Endothelial cell (in vitro differentiated cells): ENCODE measurements at places on chromosomes 16 and 17.

- peaks cover 3% of the 10 kb centered on the region for H3K27me3 ChIP-seq
- no peaks in the 10 kb centered on the region for H3K36me3 ChIP-seq
- no peak overlapping the region for H3K27ac ChIP-seq
- no peak overlapping the region for H3K4me3 ChIP-seq
- no peaks in the 10 kb centered on the region for H3K4me1 ChIP-seq
- DNase-seq, result no peak
Observed at GRCh38 chr17:66951605-66951953, 12.9 kb upstream of the CACNG4 start.

DNA sequence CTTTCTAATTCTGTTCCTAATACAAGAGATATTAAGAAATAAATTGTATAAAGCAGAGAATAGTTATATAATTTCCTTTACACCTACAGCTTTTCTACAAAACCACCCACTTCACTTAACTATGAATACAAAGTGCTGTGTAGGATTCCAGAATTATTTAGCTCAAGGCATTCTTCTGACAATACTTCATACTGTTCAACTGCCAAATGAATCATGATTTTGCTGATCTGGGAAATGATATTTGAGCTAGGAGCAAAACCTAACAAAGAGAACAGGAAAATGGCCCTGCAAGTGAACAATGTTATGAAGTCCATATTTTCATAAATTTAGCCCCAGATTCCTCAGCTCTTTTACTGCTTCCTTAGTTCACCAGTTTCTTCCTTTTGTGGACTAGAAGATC, 12.9 kb downstream of the BBS2 start:
- no peak for DNase-seq
- H3K4me1 ChIP-seq, result no peaks in the 10 kb centered on the region
- no peak overlapping the region for H3K27ac ChIP-seq
- no peaks in the 10 kb centered on the region for H3K27me3 ChIP-seq
- H3K4me3 ChIP-seq, result no peak overlapping the region

DNA sequence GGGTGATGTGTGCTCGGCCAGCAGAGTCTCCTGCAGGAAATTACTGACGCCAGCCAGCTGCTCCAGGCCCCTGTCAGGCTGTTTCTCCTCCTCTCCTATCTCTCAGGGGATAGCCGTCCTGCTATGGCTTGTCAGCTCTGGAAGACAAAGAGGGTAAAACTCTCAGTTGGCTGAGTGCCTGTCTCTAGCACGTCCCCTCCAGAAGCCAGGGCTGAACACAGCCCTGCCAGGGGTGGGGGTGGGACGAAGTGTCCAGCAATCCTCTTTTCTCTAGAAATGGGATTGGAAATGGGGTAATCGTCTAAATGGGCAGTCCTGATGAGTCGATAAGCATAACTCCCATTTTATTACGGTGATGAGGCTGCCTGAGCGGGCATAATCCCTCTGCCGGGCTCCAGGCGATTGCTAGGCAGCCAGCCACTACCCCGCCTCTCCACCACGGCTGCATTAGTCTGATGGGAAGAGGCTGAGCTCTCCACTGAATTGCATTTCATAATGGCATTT, 89.1 kb upstream of the GNAO1 start:
- no peaks in the 10 kb centered on the region for H3K27me3 ChIP-seq
- no peak for DNase-seq
- H3K4me3 ChIP-seq, result no peak overlapping the region
- H3K4me1 ChIP-seq, result no peaks in the 10 kb centered on the region

GRCh38 chr17:3659541-3660111, 8.8 kb downstream of the TAX1BP3 start:
- no peak for DNase-seq
- peaks cover 11% of the 10 kb centered on the region for H3K36me3 ChIP-seq
- no peak overlapping the region for H3K27ac ChIP-seq
- no peak overlapping the region for H3K4me3 ChIP-seq

DNA sequence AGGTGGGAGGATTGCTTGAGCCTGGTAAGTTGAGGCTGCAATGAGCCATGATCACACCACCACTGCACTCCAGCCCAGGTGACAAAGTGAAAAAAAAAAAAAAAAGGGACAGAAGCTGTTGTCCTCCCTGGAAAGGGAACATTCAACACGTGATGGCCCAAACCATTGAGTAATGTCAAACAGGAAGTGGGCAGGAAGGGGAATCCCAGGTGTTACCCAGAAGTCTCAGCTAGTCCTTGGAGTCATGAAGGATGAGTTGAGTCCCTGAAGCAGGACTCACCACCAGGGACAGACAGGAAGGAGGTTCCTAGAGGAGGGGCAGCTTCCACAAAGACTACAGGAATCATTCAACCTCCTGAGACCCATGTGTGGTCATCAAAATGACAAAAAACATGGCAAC, 19.8 kb upstream of the CMIP start:
- no peak overlapping the region for H3K27ac ChIP-seq
- no peaks in the 10 kb centered on the region for H3K4me1 ChIP-seq
- no peak overlapping the region for H3K4me3 ChIP-seq
- H3K27me3 ChIP-seq, result peaks cover 5% of the 10 kb centered on the region
- no peak for DNase-seq

DNA sequence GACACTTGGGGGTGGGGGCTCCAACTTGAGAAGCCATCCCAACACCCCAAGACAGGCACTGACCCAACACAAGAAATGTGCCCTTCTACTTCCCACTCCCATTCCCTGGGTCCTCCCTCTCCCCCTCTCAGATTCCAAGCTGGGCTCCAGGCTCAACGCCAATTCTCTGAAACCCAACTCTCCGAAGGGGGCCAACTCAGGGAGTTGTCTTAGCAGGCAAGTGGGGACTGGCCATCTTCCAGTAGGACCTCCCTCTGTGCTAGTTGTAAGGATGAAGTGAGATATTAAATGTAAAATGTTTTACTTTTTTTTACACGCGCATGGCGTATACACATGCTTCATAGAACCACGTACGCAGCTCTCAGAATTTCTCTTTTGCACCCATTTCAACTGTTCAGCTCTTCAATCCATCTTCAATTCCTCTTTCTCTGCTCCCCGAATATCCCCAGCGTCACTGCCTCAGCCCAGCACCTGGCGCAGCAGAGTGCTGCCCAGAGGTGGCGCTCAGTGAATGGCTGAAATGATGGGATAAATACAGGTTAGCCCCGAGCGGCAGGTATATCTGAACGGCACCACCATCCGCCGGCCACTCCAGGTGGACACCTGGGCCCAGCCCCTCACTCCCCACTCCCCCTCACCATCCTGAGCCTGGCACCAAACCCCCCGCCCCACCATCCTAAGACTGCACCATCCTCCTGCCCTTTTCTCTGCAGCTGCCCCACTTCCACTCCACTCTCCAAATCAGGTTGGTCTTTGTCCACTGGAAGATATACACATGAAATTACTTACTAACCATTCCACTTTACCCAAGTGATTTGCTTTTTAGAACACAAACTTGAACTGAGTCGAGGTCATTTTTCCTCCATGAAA, 43.9 kb upstream of the TNRC6C start:
- DNase-seq, result no peak
- H3K4me1 ChIP-seq, result peaks cover 10% of the 10 kb centered on the region
- no peak overlapping the region for H3K27ac ChIP-seq
- H3K4me3 ChIP-seq, result no peak overlapping the region

DNA sequence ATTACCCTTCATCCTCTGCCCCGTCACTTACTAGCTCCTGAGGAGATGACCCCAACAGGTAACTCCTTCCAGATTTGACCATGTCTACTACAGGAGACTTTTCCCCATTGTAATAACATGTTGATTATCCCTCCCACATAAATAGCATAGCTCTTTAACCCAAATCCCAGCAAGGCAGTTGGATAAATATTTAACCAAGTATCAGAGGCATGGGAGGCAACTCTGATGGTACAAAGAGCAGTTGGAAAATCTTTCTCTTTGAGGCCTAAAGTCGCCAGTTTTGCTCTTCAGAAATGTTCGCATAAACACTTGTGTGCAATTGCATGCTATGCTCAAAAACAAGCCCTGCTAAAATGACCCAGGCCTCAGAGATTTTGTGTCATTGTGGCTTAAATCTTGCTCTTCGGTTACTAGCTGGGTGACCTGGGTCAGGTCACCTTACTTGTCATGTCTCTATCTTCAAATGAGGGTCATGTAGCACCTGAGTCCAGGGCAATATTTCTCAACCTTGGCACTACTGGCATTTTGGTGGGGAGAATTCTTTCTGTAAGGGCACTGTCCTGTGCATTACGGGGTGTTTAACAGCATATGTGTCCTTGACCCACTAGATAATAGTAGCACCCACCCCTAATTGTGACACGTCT, 48.8 kb downstream of the HSD17B2 start:
- no peak overlapping the region for H3K27ac ChIP-seq
- no peak for DNase-seq
- no peaks in the 10 kb centered on the region for H3K27me3 ChIP-seq
- no peaks in the 10 kb centered on the region for H3K36me3 ChIP-seq
- no peak overlapping the region for H3K4me3 ChIP-seq
- H3K4me1 ChIP-seq, result no peaks in the 10 kb centered on the region

- peak overlapping the region; percentile 18 for H3K27ac ChIP-seq
- peaks cover 11% of the 10 kb centered on the region for H3K36me3 ChIP-seq
- no peak for DNase-seq
- H3K4me1 ChIP-seq, result peaks cover 30% of the 10 kb centered on the region
- H3K27me3 ChIP-seq, result peaks cover 23% of the 10 kb centered on the region
Observed at GRCh38 chr17:79796444-79796762, 474 bp downstream of the CBX8 start.

GRCh38 chr16:69165584-69165983, 21.4 kb upstream of the SNTB2 start:
- no peak for DNase-seq
- no peak overlapping the region for H3K27ac ChIP-seq
- no peak overlapping the region for H3K4me3 ChIP-seq
- H3K36me3 ChIP-seq, result peaks cover 31% of the 10 kb centered on the region
- H3K4me1 ChIP-seq, result no peaks in the 10 kb centered on the region

- H3K27ac ChIP-seq, result no peak overlapping the region
- H3K4me1 ChIP-seq, result peaks cover 28% of the 10 kb centered on the region
- peaks cover 4% of the 10 kb centered on the region for H3K36me3 ChIP-seq
- H3K27me3 ChIP-seq, result peaks cover 3% of the 10 kb centered on the region
Observed at GRCh38 chr16:17171250-17172143, 299.3 kb downstream of the XYLT1 start.

DNA sequence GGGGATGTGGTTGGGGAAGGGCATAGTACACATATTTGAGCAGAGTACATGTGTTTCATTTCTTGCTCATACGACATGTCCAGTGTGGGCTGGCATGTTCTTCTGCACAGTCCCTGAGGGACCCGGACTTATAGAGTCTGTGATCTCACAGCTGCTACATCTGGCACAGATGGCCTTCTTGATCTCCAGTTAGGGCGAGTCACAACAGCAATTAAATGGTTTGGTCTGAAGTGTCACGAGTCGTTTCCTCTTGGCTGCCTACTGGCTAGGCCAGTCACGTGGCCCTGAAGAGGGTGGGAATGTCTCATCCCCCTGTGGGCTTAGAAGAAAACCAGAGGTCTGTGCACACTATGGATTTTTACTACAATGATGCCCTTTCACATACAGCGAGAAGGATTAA, 443.6 kb downstream of the WWOX start:
- DNase-seq, result no peak
- H3K27ac ChIP-seq, result no peak overlapping the region
- H3K27me3 ChIP-seq, result no peaks in the 10 kb centered on the region
- no peak overlapping the region for H3K4me3 ChIP-seq

GRCh38 chr16:61945511-61945910, 90.7 kb downstream of the CDH8 start:
- H3K27ac ChIP-seq, result no peak overlapping the region
- no peaks in the 10 kb centered on the region for H3K27me3 ChIP-seq
- H3K36me3 ChIP-seq, result no peaks in the 10 kb centered on the region
- no peak overlapping the region for H3K4me3 ChIP-seq

- DNase-seq, result no peak
- no peak overlapping the region for H3K27ac ChIP-seq
- H3K27me3 ChIP-seq, result no peaks in the 10 kb centered on the region
- no peaks in the 10 kb centered on the region for H3K4me1 ChIP-seq
- no peaks in the 10 kb centered on the region for H3K36me3 ChIP-seq
- H3K4me3 ChIP-seq, result no peak overlapping the region
Observed at GRCh38 chr17:60832151-60832585, 154.5 kb downstream of the BCAS3 start.

- no peak for DNase-seq
- no peak overlapping the region for H3K27ac ChIP-seq
- H3K36me3 ChIP-seq, result no peaks in the 10 kb centered on the region
- H3K27me3 ChIP-seq, result peaks cover 8% of the 10 kb centered on the region
- no peak overlapping the region for H3K4me3 ChIP-seq
Observed at GRCh38 chr17:77778636-77779489, 179.6 kb upstream of the TNRC6C start.

GRCh38 chr16:3364774-3365427, 9.2 kb downstream of the OR2C1 start:
- DNase-seq, result no peak
- no peak overlapping the region for H3K27ac ChIP-seq
- no peak overlapping the region for H3K4me3 ChIP-seq
- H3K36me3 ChIP-seq, result peaks cover 3% of the 10 kb centered on the region

DNA sequence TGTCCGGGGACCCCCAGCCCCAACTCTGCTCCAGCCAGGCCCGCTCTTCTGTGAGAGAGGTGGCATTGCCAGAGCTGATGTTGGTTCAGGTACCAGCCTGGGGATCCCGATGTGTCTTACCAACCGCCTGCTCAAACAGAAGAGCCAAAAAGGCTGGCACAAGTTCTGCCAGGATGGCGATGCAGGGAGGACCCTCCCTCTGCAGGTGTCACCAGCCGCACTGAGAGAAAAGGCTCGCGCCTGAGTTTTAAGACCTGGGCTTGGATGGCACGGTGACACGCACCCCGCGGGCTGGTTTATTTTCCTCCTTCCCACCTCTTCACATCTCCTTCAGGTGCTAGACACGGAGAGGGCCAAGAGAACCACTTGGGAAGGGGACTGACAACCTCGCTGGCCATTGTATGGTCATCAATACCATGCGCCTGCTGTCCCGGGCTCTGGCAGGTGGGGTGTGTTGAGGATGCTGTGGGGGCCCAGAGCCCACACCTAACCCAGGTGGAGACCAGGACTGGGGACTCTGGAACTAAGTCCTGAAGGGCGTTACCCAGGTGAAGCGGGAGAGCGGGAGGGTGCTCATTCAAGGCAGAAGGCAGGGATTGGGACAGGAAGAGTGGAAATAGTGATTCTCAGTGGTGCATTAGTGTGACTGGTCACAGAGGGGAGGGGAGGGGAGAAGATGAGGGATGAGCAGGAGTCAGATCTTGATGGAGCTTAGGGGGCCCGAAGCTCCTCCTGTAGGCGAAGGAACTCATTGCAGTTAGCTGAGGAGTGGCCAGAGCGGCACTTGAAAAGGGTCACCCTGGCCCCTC, 16.3 kb downstream of the FOXJ1 start:
- peaks cover 9% of the 10 kb centered on the region for H3K27me3 ChIP-seq
- peaks cover 22% of the 10 kb centered on the region for H3K4me1 ChIP-seq
- no peak overlapping the region for H3K4me3 ChIP-seq
- no peak for DNase-seq

- peaks cover 20% of the 10 kb centered on the region for H3K36me3 ChIP-seq
- no peak overlapping the region for H3K27ac ChIP-seq
- H3K4me3 ChIP-seq, result no peak overlapping the region
- no peaks in the 10 kb centered on the region for H3K4me1 ChIP-seq
- DNase-seq, result no peak
Observed at GRCh38 chr16:47574091-47575054, 113.2 kb downstream of the PHKB start.
